ENCODE measurements at places on chromosomes 16 and 17.

DNA sequence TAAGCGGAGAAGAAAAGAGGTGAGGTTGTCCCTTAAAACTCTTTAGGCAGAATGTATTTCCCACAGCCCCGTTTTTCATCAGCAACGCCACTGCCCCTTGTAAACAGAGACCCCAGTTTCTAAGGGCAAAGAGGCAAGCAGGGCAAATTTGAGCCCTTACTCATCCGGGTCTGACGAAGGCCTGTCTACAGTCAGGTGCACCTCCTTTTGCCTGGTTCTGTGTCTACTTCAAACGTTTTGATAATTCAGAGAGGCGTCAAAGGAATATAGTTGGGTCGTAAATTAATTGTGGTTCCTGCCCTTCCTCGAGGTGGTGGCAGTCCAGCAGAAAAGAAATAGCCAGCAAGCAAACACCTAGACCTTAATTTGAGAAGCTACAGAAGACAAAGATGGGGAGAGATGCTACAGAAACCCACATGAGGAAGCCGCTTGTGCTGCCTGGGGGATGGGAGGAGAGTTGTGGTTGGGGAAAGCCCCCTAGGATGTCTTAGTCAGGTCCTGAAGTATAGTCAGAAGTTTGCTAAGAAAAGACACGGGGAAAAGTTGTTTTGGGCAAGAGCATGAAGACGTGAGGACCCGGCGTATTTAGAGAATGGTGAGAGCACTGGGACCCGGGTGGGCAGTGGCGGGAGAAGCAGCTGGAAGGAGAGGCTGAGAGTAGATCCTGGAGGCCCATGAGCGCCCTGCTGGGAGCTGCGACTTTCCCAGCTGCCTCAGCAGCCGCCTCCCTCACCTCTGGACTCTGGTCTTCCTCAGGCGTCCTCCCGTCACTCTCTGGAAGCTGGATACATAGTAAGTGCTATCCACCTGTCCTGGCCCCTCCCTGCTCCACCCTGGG, 2.4 kb downstream of the FBRS start:
- no peak for DNase-seq

- no peak for DNase-seq
These were observed 41.3 kb downstream of the GAS7 start for GRCh38 chr17:10156948-10157607.

DNA sequence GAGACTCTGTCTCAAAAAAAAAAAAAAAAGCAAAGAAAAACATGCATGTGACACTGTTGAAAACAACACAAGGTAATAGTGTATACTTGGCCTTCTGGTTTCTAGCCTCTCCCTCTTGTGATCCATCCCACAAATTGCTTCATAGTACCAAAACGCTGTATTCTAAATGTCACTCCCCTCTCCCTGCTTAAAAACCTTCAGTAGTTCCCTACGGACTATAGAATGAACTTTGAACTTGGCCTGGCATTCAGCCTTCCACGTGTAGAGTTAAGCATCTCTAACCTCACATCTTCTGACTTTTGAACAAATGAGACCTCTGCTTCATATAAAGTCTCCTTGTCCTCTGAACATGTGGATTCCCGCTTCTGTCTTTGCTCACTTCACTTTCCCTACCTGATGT, 5.1 kb downstream of the ZNF821 start:
- no peak for DNase-seq

DNA sequence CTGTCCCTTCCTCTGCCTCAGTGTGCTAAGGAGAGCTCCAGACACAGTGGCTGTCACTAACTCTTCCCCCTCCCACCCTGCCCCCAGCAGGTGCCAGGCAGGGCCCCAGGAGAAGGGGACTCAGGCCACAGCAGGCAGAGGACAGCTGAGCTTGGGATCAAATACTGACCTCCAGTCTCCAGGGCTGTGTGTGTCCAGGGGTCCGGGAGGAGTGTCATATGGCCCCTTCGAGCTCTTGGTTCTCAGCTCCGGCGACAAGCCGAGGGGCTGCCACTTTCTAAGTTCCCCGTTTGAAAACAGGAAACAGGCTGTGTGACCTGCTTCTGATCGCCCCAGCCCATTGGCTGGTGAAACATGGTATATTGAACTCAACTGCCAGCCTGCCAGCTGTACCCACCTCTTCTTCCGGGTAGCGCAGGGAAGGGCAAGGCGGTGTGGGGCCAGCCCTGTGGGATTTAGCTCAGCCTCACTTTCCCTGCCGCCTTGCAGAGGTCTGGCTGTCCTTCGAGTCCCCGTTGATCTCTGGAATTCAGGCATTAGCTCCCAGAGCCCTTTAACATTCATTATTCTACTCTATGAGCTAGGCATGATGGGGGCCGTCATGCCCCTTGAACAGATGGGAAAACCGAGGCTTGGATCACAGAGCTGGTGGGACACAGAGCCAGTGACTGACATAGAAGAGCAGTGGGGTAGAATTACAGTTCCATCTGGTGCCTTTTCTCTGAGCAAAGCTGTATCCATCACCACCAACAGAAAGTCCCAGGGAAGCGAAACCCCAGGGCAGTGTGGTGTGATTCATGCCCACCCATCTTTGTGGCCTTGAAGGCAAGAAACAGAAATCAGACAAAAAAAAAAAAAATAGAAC, at the start of gene SNX20:
SNX20 (minus strand) TSS at position 292 of the 865 bp plus-strand sequence. CDS start 3,786 bp downstream, outside the sequence.
- no peak for DNase-seq

- no peak for DNase-seq
These were observed 142.5 kb downstream of the RBFOX3 start for GRCh38 chr17:79468183-79468944.

DNA sequence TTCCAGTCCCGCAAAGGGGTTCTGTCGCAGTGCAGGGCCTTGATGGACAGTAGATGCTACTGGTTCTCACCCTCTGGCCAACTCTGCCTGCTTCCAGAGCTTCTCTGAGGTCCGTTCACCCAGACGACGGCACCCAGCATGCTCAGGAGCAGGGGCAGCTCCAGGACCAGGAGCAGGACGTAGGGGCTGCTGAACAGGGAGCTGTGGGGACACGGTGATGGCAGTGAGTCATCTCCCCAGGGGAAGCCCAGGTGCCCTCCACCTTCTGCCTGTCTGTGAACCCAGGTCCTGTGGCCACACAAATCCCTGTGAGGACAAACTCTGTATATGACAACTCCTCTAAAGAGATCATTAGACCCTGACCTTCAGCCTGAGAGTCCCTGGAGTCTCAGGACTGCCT, 3.4 kb upstream of the CD300C start:
- no peak for DNase-seq

- no peak for DNase-seq
These were observed 5.8 kb upstream of the CBX4 start for GRCh38 chr17:79844869-79845600.

- DNase-seq, result no peak
These were observed 5.6 kb upstream of the CIITA start for GRCh38 chr16:10871157-10871991.

GRCh38 chr16:83115491-83116232, 488.9 kb downstream of the CDH13 start:
- DNase-seq, result no peak

GRCh38 chr17:68011199-68011665, 15.0 kb upstream of the C17orf58 start:
- DNase-seq, result no peak

- no peak for DNase-seq
These were observed 32.8 kb downstream of the CCL4 start for GRCh38 chr17:36136439-36136838.

GRCh38 chr16:48029768-48030167, 126.0 kb downstream of the ABCC12 start:
- no peak for DNase-seq

GRCh38 chr17:27544350-27545131, 86.4 kb upstream of the LGALS9 start:
- DNase-seq, result no peak

DNA sequence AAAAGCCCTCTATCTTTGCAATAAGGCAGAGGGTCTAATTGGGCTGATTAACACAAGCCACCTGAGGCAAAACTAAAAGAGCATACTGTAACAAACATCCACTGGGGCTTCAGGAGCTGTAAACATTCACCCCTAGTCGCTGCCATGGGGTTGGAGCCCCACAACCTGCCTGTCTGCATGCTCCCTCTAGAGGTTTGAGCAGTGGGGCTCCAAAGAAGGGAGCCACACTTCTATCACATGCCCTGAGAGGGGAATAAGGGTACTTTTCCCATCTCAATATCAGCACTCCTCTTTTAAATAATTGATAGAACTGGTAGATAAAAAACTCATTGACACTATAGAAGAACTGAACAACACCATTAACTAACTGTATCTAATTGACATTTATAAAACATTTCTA, 130.1 kb upstream of the COX10 start:
- DNase-seq, result no peak

- no peak for DNase-seq
These were observed 11.0 kb upstream of the KATNB1 start for GRCh38 chr16:57724531-57724930.

All from activated gamma-delta T cell (primary cell).